ENCODE measurements at places on chromosomes 2 and 18.
A peak's percentile ranks its signal among the peaks of the same experiment; 100 is the strongest.

GRCh38 chr2:8872821-8873432, 35.5 kb upstream of the KIDINS220 start:
- DNase-seq, result no peak

- no peak for DNase-seq
Measured at GRCh38 chr2:216774620-216775019, 79.3 kb upstream of the IGFBP5 start.

- no peak for DNase-seq
Measured at GRCh38 chr2:217360781-217361482, 501.1 kb upstream of the TNP1 start.

GRCh38 chr2:127034051-127034450, 72.9 kb downstream of the BIN1 start:
- no peak for DNase-seq

DNA sequence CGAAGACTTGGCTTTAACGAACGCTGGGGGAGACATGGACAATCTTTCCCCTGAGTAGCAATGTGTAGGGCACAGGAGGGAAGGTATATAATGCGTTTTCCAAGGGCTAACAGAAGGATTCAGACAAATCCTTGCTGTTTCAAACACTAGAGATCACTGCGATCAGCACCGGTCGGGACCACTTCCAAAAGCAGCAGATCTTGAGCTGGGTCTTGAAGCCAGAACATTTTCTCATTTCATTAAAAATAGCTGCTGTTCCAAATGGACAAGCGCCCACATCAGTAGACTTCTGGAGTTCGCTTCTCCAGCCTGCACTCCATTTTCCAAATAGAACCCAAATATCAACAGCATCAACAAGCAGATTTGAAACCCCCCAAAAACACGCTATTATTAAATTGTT, 65.1 kb upstream of the MAPRE2 start:
- no peak for DNase-seq

- DNase-seq, result no peak
Measured at GRCh38 chr2:1937066-1937465, 192.8 kb upstream of the PXDN start.

DNA sequence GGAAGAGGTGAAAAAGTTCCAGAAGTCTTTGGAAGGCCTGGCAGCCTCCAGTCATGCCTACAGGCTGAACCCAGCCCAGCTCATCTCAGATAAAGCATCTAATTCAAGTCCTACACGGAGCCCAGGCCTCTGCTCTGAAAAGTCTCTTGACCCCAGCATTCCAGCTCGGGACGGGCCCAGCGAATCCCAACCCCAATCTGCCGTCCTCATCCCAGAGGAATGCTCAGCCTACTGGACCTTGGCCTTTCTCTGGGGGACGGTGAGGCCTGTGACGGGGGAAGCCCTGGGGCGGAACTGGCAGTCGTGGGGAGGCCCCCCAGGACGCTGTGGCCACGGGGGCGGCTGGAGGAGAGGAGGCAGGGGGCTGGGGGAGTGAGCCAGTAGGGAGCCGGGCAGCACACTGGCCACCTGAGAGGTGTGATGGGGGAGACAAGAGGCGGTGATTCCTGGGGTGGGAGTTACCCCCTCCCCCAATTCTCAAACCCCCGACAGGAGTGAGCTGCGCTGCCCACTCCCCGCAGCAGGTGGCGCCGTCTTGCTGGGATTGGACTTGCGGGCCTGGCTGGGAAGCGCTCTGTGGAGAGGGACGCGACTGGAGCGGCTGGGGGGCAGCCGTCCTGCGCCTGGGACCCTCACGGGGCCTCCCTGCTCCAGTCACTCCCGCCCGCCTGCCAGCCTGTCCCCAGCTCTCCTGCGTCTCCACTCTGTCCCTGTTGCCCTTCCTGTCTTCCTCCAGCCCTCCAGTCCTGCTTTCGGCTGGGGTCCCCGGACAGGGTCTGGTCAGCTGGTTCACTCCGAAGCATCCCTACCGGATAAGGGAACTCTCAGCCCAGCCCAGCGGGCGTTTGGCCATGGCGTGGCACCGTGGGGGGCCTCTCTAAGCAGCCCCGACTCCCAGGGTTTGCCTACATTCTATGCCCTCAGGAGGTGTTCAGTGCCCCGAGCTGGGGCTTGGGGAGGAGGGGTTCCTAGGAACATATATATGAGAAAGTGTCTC, 182.6 kb upstream of the HAAO start:
- peak; percentile 47 for DNase-seq

GRCh38 chr18:23494992-23495391, 8.3 kb upstream of the RMC1 start:
- DNase-seq, result no peak

DNA sequence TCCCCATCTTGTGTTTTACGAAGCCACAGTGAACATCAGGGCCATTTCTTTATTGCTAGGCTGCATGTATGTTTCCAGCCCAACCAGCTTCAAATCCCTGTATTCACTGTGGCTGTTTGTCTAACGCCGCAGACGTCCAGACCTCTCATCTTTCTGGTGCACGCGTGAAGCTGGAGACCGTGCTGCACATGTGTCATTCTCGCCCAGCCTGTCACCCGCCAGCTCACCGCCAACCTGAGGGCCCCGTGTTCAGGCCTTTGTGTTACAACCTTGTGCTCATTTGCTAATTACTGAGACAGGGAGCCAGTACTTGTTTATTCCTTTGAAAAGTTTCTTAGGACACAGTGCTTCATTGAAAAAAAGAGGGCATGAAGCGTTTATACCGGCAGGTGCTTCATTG, 21.4 kb downstream of the SALL3 start:
- DNase-seq, result no peak

GRCh38 chr2:43178602-43179542, 47.5 kb downstream of the ZFP36L2 start:
- no peak for DNase-seq

GRCh38 chr2:161981679-161982250, 92.2 kb downstream of the DPP4 start:
- no peak for DNase-seq

DNA sequence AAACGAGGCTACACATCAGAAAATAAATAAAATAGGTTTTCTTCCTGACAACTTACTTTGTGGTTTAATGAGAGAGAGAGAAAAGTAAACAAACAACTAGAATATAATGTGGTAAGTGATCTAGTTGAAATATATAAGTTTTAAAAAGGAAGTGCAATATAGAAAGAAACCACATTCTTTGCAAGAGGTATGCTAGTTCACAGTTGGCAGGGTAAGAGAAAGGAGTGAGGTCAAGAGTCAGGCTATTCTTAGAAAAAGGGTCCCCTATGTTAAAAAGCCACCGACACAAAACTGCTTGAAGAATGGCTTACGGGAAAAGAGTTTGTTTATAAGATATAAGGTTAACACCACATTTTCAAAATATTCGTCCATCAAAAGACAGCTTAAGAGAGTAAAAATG, 462.1 kb downstream of the ERBB4 start:
- no peak for DNase-seq

DNA sequence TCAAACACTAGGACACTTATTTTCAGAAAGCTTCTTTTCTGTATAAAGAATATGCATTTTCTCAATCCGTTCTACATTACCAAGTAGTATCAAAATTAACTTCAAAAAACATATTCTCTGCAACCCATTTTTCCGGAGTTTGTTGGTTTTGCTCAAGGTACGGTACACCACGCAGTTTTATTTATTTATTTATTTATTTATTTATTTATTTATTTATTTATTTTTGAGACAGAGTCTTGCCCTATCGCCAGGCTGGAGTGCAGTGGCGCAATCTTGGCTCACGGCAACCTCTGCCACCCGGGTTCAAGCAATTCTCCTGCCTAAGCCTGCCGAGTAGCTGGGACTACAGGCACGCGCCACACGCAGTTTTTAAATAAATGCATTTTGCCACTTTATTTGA, 900.3 kb downstream of the CBLN2 start:
- DNase-seq, result no peak
